ENCODE measurements at places on chromosomes 16 and 17.

GRCh38 chr16:54204756-54205155, 81.8 kb downstream of the IRX3 start:
- no peak for DNase-seq

GRCh38 chr16:12674071-12674470, 129.6 kb downstream of the CPPED1 start:
- no peak for DNase-seq

- no peak for DNase-seq
Measured at GRCh38 chr16:87255866-87256265, 61.3 kb downstream of the C16orf95 start.

DNA sequence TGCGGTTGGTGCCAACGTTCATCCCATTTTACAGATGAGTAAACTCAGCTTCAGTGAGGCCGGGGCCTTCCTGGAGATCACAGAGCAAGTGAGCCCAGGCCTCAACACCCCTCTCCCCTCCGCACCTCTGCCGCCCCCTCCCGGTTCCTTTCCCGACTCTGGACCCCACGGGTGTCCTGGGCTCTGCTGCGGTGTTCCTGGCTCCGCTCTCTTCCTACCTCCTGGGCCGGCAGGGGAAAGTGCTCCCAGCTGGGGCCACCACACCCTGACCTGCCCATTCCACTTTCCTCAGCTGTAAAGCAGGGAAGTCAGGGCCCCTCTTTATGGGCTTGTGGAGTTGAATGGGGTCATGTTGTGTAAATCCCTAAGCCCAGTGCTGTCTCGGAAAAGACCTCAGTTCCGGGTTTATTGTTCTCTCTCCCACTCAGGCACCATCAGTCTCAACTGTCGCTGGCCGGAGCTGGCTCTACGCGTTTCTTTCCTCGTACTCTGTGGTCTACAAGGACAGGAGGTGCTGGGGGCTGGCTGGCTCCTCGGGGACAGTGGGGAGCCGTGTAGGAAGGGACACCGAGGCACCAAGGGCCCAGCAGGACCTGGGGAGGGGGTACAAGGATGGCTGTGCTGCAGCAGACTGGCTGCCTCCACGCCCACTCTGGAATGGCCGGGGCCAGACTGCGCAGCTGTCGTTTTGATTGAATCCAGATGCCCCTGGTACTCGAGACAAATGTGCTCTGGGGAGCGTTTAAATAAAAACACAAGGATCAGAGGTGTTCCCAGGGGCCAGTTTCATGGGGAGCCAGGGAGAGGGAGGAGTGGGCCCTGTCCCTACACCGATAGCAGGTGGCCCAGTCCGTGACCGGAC, 21.7 kb upstream of the ACSF3 start:
- DNase-seq = no peak

DNA sequence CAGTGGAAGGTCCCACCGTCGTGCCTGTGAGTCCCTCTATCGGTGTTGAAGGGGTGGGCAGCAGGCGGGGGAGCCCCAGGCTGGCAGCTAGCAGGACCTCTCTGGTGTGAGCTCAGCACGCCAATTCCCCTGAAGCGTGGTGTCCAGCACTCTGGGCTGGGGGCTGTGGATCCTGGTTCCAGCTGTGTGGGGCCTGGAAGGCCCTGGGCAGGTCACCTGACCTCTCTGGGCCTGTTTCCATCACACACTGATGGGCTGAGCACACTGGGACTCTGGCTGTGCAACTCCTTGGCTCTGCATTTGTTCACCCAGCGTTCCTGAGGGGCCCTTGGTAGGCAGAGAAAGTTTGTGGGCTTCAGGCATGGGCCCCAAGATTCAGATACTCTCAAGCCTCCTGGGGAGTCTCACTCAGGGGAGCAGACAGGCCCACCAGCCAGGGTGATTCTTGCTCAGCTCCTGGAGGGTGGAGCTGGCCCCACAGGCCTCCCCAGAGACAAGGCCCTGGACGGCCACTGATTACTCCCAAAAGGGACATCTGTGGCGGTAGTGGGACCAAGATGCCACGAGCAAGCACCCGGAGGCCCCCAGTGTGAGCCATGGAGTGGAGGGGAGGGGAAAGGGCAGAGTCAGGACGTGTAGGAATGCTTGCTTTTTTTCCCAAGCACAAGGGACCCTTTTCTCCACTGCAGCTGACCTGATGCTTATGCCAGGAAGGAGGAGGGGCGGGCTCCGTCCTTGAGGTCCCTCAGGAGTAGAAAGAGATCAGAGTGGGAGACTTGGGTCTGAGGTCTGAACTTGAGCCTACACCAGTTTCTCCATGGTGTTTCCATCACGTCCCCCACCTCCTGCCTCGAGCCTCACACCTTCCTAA, 8.5 kb downstream of the SCGB1C2 start:
- DNase-seq = no peak

DNA sequence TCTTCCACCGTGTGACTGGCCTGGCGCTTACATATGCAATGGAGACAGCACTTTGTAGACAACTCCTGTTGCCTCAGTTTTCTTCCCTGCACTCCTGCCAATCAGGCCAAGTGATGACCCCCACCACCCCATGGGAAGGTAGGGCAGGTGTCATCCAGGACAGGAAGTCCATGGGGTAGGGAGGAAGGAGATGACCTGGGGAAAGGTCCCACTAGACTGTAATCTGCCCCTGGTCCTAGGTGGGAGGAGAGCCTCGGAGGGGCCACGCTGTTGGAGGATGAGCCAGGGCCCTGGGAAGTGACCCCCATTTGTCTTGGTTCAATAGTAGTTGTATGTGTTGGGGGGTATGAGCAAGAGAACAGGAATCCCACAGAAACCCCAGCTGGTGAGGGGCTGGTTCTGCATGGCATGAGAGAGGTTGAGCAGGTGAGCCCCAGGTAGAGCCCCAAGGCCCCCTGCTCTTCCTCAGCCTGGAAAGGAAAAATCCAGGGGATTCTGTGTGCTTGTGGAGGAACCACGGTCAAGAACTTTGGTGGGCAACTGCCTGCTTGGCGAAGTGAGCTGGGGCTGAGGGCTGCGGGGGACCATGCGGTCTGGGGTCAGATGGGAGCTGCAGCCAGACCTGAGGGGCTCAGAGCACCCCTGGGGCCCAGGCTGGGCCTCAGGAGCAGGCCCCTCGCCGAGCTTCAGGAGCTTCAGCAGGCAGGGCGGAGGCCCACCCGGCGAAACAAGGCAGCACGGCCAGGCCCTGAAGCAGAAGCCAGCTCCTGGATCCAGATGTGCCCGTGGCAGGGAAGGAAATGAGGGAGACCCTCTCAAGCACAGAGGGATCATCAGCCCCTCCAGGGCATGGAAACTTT, 50.7 kb downstream of the NT5M start:
- DNase-seq = no peak

- DNase-seq = no peak
Measured at GRCh38 chr16:24829153-24829552, 16.6 kb upstream of the SLC5A11 start.

GRCh38 chr16:85901773-85902365, 2.9 kb downstream of the IRF8 start:
- DNase-seq = no peak

- no peak for DNase-seq
Measured at GRCh38 chr16:81493755-81494433, 49.3 kb downstream of the CMIP start.

GRCh38 chr17:72407336-72407909, 286.6 kb downstream of the SOX9 start:
- no peak for DNase-seq

- no peak for DNase-seq
Measured at GRCh38 chr17:55089256-55089655, 120.7 kb downstream of the STXBP4 start.

DNA sequence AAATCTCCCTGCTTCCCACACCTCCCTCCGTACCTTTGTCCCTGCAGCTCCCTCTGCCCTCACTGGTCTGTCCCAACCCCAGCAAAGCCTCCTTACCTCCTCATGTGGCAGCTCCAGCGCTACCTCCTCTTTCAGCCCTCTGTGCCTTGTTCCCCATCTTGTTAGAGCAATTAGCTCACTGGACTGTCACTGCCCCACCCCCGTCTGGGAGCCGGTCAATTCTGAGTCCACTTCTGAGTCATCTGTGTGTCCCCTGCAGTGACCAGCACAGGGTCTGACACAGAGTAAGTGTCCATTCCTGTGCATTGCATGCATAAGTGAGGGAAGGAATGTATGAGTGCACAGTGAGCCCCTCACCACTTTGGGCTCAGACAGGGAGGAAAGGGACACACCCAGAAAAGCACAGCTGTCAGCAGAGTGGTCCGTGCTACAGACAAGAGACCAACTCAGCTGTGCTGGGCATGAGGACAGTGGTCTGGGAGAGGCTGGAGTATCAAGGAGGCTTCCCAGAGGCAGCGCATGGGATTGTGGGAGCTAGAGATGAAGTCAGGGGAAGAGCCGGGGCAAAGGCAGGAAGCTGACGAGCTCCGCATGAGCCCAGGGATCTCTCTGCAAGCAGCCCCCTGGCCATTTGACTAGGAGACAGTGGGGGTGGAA, 45.9 kb downstream of the PITPNM3 start:
- no peak for DNase-seq

GRCh38 chr17:17751489-17752088, 70.3 kb downstream of the RAI1 start:
- peak; percentile 28 for DNase-seq

DNA sequence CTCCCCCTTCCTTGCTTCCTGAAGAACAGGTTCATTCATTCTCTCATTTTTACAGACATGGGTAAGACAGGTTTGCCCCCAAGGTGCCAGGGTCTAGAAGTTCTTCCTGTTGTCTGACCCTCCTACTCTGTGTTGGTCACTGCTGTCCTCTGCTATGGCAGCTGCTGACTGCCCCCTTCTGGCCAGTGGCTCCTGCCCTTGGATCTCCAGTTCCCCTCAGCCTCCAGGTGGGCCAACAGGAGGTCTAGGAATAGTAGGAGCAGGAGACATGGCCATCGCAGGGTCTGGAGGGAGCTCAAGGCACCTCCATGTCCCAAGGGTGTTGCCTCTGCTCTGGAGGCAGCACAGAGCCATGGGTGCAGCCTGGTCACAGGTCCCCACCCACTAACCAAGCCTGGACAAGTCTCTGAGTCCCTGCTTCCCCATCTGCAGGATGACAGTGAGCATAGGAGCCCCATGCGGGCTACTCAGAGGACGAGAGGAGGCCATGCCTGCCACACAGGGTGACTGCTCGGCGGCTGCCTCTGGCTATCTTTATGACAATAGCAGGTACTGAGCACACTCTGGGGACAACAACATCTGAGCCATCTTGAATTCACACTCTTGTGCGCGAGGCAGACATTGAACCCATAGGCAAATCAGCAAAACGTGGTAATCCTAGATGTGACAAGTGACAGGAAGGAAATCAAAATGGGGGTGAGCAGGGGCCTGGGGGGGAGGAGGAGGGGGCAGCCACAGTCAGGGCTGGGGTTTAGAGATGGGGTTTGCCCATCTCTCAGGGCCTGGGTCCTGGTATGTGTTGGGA, 27.0 kb upstream of the NXPH3 start:
- DNase-seq = no peak

DNA sequence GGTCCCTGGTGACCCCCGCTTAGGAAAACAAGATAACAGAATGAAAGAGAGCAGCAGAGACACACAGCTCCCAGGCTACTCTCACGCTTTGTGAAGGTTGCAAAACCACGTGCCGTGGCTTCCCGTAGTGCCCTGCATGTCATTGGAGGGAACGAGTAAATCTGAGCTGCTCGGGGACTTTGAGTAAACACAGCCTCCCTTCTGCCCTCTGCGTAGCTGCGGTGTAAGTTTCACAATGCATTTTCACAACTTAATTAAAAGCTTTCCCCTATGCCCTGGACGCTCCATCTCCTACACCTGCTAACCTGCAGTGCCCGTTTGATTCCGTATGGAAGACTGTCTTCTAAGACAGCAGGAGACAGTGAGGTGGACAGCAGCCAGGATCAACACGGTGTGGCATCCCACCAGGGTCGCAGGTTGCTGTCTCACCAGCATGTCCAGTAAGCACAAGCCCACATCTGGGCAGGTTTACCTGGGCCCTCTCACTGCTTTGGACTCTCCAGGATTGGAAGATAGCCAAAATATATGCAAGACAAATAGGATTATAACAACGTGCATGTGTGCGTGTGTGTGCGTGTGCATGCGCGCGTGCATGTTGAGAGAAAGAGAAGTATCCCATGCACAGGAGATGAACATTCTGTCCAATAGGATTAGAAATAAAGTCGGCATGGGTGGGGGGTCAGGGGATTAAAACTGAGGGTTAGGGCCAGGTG, 116.4 kb upstream of the RCVRN start:
- DNase-seq = peak; percentile 63

Data from HL-60 (cell line).